ENCODE measurements at places on chromosomes 12 and 14. TPM values are rescaled to one million over a fixed set of nuclear protein-coding genes. Genes with fewer than 3 reads are reported as not detected.
A peak's percentile ranks its signal among the peaks of the same experiment; 100 is the strongest.

DNA sequence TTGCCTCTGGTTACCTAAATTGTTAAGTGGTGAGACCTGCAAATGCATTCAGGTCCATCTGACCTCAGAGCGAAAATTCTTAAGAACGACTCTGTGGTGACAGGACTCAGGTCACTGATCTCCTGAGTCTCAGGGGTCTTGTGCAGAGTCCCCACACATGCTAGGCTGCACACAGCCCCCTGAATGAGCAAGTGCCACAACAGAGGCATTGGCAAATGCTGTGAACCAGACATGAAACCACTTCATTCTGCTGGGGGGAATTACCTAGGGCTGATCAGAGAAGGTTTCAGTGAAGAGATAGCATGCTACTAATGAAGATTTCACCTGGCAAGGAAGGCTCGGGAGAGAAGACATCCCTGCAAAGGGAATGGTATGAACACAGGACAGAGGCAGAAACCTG, 281.6 kb downstream of the ITPR2 start:
- no peak for DNase-seq

DNA sequence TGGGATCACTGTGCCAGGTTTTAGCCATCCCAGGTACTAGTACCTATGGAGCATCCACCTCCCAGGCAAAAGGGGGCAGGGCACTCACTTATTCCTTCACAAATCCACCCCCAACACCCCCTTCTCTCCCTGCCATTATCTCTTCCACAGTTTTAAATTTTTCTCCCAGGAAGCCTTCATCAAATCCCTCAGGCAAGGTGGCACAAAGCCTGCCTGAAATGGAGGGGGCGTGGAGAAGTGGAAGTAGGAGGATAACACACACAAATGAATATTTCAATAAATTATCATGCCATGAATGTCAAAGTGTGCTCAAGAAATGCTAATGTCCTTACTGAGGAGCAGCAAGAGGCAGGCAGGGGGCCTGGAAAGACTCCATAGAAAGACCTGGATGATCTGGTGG, 4.7 kb upstream of the CHST11 start:
- DNase-seq = no peak

SLC17A8 gene
- total RNA-seq = not detected

GRCh38 chr14:91284146-91284790, 39.8 kb upstream of the GPR68 start:
- peak; percentile 47 for DNase-seq

DNA sequence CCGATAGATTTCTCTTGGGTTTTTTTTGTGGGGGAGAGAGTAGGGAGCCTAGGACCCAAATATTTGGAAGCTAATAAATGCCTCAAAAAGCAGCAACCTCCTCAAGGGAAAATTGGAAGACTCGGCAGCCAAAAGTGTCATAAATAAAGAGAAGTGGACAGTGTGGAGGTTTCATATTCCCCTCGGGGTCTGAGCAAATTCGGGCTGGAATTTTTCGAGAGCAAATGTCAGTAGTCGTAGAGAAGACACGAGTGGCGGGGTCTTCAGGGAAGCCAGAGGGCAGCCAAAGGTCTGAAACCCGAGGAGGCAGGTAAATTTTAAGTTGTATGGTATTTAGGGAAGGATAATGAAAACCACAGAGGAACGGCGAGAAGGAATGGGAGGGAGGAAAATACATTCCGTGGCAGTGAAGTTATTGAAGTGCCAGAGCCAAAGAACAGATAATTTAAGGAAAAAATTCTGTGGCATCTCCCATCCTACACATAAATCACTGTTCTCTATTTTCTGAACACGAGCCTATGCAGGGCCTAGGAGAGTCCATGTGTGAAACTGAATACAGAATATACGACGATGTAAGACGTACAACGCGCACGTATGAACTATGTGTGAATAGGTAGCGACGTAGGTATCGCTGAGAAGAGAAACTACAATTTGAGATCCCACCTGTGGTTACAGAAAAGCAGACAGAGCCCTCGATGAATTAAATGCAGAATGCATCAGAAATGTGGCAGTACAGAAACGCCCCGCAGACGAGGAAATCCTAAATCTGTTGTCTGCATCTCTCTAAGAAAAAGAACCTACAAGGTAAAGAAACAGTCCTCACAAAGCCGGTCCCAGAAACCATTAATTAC, 12.9 kb downstream of the BCL11B start:
- no peak for DNase-seq

DNA sequence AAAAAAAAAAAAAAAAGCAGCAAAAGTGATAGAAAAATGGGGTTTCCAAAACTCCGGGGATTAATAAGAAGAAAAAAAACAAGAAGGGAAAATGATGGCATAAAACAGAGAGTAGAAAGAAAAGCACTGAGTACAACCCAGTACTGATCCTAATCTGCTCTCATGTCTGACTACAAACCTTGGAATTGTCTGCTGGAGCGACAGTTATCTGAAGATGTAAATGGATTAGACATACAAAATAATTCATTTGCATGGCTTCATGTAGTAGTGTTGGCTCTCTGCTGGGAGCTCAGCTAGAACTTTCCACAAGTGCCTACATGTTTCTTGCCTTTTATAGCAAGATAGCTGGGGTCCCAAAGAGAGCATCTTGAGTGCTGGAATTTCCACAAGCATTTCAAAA, 34.2 kb downstream of the ZCRB1 start:
- no peak for DNase-seq

DNA sequence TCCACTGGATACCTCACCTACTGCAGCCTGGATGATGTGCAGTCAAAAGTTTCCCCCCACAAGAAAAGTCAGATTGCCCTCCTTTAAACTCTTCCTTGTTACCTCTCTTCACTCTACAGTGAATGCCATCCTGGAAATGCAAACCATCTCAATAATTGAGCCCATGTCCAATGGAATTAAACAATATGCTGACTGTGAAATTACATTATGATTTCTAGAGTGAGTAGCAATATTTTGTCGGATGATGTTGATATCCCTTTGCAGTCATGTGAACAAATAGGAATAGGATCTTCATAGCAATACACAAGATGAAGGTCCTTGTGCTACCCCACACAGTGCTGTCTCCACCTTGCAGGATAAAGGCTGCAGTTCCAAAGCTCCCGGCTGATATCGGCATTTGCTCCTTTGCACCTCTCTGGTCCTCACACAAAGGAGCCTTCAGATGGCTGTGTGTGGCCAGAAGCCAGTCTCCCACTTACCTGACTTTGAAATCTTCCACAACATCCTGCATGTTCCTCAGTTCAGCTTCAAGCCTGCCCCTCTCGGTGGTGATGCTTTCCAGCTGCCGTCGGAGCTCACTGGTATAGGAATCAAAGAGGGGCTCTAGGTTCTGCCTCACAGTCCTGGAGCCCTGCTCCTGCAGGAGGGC, 1.5 kb downstream of the KRT75 start:
- no peak for DNase-seq

SIX1 gene
- total RNA-seq = 2.3 TPM

KRT83 gene
- not detected for total RNA-seq

DNA sequence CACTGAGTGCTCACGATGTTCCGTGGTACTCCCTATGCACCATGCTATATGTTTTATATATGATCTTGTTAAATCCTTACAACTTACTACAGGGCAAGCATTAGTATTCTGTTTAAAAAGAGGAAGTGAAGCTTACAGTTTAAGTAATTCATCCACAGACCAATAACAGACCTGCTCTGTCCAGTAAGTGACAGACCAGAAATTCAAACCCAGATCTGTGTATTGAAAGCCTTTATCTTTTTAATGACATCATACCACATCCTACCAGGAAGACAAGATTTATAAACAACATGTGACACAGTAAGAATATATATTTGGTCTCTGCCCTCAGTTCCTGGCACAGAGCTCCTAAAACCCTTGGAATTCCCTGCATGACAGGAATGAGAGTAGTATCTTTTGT, 206.5 kb downstream of the STXBP6 start:
- DNase-seq = no peak

DNA sequence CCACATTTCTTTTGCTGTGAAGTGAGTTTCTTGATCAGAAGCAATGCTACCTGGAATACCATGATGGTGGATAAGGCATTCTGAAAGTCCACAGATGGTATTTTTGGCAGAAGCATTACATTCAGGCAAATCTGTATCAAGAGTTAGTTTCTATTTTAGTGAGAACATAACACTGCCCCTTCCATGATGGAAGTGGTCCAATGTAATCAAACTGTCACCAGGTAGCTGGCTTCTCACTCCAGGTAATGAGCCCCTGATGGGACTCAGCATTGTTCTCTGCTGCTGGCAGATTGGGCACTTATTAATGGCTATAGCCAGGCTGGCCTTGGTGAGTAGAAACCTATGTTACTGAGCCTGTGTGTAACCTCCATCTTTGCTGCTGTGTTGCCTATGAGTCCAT, 80.7 kb downstream of the KCNA5 start:
- DNase-seq = no peak

OTOGL gene
- total RNA-seq = 0.32 TPM

- no peak for DNase-seq
Measured at GRCh38 chr12:110421159-110421661, 17.7 kb upstream of the ANAPC7 start.

SERPINA10 gene
- not detected for total RNA-seq

C12orf54 gene
- 0.53 TPM for total RNA-seq

- DNase-seq = no peak
Measured at GRCh38 chr14:23259426-23259825, 21.7 kb downstream of the RNF212B start.

ARMH4 gene
- total RNA-seq = 2.1 TPM
